ENCODE measurements at places on chromosomes 5 and 9. TPM values are rescaled to one million over a fixed set of nuclear protein-coding genes. Genes with fewer than 3 reads are reported as not detected.
A peak's percentile ranks its signal among the peaks of the same experiment; 100 is the strongest.

- DNase-seq, result peak; percentile 78
These were observed 2.9 kb upstream of the PTGER4 start for GRCh38 chr5:40676613-40677343.

- no peak for DNase-seq
These were observed 86.8 kb downstream of the LHX2 start for GRCh38 chr9:124098141-124098905.

DNA sequence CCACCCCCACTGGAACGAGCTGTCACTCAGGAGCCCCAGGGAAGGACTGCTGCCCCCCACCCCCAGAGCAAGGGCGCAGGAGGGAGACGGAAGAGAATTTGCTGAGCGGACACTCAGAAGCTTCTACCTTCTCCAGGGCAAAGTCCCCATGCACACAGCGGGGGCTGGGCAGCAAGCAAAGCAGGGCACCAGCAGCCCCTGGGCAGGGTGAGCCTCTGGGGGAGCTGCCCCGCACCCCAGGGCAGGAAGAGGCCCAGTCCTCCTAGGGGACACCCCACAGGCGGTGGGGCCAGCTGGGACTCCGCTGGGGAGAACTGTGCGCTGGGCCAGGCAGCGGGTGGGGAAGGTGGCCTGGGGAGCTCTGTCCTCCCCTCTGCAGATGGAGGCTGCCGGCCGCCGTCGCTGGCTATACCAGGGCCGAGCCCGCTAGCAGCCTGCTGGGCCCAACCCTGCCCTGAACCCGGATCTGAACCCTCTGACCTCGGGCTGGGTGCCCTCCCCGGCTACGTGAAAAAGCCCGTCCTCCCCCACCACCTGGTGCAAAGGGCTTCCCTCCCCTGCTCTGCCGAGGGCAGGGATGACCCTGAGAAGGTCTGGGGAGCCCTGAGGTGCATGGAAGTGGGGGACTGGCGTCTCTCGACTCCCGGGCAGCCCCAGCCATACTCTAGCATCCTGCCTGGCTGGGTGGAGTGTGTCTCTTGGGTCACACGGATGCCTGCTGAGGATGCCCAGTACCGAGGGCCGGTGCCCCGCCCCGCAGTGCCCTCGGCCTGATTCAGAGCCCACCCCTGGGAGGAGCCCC lies 597 bp upstream of the SLC34A3 start:
- DNase-seq, result no peak

DNA sequence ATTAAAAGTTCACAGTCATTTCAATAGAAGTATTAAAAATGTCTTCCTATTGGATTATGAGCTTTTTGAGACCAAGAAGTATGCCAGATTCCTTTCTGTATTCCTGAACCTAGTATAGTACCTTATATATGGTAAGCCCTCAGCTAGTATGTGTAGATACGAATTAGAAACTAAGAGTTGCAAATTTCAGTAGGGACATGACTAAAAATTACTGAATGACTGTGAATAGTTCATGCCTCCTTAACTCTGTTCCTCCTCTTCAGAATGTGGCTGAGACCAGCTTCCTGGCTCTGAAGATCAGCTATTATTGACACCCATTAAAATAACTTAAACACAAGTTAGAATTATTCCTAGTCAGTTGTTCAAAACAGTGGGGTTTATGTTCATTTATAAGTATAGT lies 19.7 kb downstream of the KDM3B start:
- DNase-seq, result no peak

DNA sequence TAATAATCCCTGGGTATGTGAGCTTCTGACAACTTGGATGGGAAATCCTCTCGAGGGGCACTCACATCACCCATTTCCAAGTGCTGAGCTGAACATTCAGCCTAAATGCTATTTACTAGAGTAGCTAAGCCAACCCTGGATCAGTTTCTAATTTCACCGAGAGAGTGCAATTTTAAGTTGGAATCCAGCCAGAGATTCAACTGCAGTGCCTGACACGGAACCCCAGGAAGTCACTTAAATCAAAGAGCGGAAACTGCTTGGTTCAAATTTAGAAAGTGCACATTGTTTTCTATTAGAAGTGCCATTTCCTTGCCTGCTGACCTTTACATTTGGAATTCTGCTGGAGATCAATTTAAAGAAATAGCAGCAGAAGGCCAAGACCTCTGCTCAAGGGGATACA lies 8.8 kb downstream of the SPRY4 start:
- DNase-seq, result peak; percentile 62

DNA sequence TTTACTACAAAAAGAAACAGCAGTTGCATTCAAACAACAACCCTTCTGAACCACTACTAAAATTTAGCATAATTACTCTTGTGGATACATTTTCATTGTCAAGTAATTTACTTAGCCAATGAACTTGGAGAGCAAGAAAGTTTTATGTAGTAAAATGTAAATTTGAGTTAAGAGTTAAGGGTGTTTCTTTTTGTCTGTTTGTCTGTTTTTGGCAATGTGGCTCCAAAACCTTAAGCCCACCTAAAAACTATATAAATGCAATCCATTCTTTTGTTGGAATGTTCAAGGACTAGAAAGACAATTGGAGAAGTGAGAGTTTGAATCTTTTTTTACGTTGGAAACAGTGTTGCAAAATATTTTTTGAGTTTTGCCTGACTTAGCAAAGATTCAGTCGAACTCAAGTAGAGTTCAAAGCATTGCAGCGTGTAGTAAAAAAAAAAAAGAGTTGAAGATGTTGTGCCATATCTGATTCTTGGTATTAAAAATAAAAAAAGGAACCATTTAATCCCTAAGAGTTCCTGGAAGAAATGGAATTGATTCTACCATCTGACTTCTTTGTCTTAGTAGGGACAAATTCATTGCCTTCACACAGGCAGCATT lies 867 bp downstream of the SYK start:
- no peak for DNase-seq

Gene PCDHA5
- total RNA-seq, result not detected

All from GM23248 (cell line).